ENCODE measurements at places on chromosomes 4 and X.

GRCh38 chr4:100790836-100791615 lies 273.2 kb upstream of the EMCN start:
- DNase-seq, result no peak

GRCh38 chr4:120760047-120760446 lies 162.5 kb downstream of the PRDM5 start:
- DNase-seq, result no peak

DNA sequence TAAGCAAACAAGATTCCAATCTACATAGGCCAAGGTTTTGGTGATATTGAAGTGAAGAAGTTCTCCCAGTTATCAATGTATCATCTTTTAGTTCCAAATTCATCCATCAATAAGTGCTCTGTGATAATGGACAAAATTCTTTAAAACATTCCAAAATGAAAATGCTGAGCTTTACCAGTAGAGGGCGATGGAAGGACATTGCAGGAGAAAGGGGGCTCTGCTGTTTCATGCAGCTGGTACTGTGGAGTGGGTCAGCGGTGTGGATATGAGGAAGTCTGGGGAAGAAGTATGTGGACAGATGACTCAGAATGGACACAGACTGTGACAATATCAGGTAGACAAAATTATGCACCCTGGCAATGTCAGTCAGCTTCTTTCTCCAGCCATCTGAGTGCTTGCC lies 46.6 kb upstream of the HS6ST2 start:
- DNase-seq, result peak; percentile 10

GRCh38 chr4:111639876-111640275 lies 505.4 kb upstream of the FAM241A start:
- no peak for DNase-seq

DNA sequence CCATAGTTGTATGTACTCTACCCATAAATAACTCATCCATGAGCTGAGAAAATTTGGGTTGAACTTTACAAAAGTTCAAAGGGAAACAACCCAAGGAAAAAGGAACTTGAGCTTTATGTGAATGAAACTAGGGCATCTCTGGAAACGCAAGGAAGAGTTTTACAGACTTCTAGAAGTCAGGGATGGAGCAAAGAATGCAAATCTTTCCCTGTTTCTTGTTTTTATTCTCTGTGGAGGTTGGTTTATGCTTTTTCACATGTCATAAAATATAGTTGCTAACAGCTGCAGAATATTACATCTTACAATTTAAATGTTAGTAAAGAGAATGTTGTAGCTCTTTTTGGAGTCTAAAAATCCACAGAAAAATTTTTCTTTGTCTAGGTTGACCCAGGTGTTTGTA lies 754.1 kb downstream of the PCDH7 start:
- DNase-seq, result no peak

DNA sequence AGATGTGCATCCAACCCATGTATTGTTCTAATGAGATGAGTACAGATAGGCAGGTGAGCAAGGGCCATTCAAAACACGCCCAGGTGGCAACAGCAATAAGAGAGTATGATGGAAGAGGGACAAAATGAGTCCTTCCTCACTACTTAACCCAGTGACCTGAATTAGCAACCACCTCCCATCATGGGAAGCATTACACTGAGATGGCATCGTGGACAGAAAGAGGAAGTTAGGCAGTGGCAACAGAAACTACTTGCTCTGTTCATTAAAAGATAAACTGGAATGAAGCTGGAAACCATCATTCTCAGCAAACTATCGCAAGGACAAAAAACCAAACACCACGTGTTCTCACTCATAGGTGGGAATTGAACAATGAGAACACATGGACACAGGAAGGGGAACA lies 17.2 kb downstream of the RXFP1 start:
- no peak for DNase-seq

GRCh38 chrX:21802054-21802670 lies 37.3 kb upstream of the MBTPS2 start:
- no peak for DNase-seq

- no peak for DNase-seq
Observed at GRCh38 chr4:153161226-153161963, 42.8 kb upstream of the TRIM2 start.

GRCh38 chr4:104424475-104424941 lies 70.2 kb downstream of the CXXC4 start:
- no peak for DNase-seq

GRCh38 chr4:114400531-114400930 lies 198.1 kb upstream of the UGT8 start:
- DNase-seq, result no peak

DNA sequence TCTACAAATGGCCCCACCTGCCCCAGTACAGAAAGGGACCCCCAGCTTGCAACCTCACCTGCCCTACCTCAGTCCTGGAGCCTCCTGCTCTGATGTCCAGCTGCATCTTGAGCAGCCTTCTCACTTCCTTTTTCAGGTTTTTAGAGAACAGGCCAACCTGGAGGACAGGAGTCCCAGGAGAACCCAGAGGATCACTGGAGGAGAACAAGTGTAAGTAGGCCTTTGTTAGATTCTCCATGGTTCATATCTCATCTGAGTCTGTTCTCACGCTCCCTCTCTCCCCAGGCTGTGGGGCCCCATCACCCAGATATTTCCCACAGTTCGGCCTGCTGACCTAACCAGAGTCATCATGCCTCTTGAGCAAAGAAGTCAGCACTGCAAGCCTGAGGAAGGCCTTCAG lies 3.6 kb downstream of the MAGEA11 start:
- DNase-seq, result no peak

DNA sequence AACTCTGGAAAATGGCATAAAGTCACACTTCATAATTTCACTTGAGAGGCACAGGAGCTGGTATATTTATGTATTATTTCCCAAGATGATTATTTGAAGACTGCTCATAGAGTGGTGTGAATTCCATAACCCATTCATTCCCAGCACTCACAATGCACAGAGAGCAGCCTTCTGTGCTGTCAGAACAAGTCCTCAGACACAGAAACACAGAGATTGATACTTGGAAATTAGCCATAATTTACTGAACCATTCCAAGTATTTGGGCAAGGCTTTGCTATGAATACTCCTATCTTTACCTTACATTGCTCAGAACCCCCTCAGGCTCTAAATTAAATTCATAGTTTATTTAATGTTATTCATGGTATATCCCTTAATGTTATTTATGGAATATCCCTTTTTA lies 53.6 kb downstream of the PABPC4L start:
- DNase-seq, result no peak

- no peak for DNase-seq
Observed at GRCh38 chrX:136694431-136695087, 46.6 kb downstream of the CD40LG start.

DNA sequence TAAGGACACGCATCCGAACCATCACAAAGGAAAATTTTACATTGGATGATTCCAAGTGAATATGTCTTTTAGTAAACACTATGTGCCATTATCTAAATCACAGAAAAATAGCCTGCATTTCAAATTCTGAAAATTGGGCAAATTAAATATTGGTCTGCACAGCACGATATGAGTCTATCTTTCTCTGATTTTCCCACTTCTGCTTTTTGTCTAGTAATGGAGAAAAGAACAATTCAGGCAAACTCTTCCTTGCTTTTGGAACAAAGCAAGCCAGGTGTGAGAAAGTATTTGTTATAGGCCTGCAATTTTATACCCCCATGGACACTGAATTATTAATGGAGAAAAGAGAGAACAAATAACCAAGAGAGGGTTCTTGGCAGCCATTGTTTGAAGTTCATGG lies 97.8 kb downstream of the ZNF827 start:
- no peak for DNase-seq

GRCh38 chr4:129353490-129353889 lies 257.5 kb downstream of the C4orf33 start:
- DNase-seq, result no peak

- DNase-seq, result no peak
Observed at GRCh38 chr4:172953896-172954568, 214.6 kb upstream of the GALNT7 start.

DNA sequence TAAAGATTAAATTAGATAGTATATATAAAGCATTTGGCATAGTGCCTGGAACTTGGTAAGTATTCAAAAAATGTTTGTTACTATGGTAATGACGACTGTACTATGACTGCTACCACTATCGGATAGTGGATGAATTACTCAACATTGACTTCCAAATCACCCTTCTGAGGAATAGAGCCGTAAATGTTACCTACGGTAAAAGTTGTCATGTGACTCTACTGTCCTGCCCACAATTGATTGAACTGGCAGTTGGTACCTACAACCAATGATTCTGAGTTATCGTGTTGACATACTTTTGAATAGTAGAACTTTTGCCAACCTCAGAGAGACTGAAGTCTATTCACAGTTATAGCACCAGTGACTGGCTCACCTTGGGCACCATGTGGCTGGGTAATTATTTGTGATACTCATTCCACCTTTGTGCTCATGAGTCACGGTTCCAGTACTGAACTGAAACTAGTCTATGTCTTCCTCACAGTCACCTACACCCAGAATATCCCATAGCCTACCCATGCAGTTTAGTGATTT lies 185.5 kb upstream of the PITX2 start:
- DNase-seq, result no peak

- no peak for DNase-seq
Observed at GRCh38 chr4:180828455-180829018, 1414.7 kb upstream of the TENM3 start.

- no peak for DNase-seq
Observed at GRCh38 chr4:153115322-153116290, 88.6 kb upstream of the TRIM2 start.

GRCh38 chrX:53211391-53211978 lies 13.5 kb downstream of the KDM5C start:
- DNase-seq, result no peak

- no peak for DNase-seq
Observed at GRCh38 chr4:138716559-138717335, 298.8 kb upstream of the NOCT start.

GRCh38 chr4:142913461-142914030 lies 67.4 kb upstream of the INPP4B start:
- DNase-seq, result no peak

DNA sequence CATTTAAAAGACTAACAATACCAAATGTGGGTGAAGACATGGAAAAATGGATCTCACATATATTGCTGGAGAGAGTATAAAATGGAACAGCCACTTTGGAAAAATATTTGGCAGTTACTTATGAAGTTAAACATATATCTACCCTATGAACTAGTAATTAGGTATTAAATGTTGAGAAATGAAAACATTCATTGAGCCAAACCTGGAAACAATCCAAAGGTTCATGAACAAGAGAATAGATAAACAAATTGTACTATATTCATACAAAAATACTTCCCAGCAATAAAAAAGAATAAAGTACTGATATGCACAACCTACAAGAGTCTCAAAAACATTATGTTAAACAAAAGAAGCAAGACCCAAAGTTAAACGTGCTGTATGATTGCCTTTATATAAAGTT lies 4.0 kb upstream of the EGF start:
- DNase-seq, result no peak

Measured in progenitor cell of endocrine pancreas (in vitro differentiated cells).